MG63 (cell line): ENCODE measurements at places on chromosomes 6 and 20.

DNA sequence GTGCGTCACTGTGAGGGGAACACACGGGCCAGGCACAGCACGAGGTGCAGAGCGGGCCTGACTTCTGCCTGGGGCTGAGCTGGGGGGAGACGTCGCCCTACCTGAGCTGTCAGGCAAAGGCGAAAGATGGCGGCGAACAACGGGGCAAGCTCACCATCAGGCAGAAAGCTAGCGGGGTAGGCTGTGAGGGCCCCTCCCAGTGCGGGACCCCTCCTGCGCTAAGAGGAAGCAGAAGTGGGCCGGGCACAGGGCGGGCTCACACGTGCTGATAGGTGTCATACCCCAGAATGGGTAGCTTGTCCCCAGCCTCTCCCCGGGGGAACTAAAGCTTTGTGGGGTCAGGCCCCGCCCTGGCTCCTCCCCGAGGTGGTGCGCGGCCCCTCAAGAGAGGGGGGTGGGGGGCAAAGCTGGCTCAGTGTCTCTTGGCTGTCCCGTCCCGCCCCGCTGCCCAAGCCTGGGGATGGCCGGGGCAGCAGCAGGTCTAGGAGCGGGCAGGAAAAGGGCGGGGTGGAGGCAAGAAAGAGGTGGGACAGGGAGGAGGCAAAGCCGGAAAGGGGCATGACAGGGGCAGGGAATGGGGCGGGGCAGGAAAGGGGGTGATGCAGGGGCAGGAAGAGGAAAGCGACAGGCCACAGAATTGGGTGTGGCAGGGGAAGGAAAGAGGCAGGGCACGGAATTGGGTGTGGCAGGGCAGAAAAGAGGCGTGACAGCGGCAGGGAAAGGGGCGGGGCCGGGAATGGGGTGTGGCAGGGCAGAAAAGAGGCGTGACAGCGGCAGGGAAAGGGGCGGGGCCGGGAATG, 14.7 kb downstream of the UCKL1 start:
- DNase-seq: peak; percentile 46

- no peak for DNase-seq
Observed at GRCh38 chr20:18775633-18776032, 38.0 kb upstream of the SCP2D1 start.

- no peak for DNase-seq
Observed at GRCh38 chr6:22965889-22966288, 396.5 kb downstream of the HDGFL1 start.

DNA sequence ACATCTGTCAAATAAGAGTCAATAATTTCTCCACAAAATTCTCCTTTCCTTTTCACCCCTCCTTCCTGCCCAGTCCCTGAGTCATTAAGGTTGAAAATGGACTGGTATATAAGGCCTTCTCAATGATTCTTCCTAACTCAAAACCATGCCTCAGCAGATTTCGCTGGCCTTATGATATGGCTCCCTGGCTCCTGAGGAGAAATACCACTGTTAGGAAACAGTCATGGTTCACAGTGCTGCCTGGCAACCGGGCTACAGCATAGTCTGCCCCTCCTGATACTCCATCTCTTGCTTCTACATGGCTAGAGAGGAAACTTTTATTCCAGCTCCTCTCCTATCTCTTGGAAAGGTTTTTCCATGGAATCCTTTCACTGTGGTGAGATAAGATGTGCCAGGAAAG, 4.7 kb downstream of the UBE2J1 start:
- no peak for DNase-seq

- peak; percentile 39 for DNase-seq
Observed at GRCh38 chr6:96110878-96111277, 95.1 kb downstream of the FUT9 start.

DNA sequence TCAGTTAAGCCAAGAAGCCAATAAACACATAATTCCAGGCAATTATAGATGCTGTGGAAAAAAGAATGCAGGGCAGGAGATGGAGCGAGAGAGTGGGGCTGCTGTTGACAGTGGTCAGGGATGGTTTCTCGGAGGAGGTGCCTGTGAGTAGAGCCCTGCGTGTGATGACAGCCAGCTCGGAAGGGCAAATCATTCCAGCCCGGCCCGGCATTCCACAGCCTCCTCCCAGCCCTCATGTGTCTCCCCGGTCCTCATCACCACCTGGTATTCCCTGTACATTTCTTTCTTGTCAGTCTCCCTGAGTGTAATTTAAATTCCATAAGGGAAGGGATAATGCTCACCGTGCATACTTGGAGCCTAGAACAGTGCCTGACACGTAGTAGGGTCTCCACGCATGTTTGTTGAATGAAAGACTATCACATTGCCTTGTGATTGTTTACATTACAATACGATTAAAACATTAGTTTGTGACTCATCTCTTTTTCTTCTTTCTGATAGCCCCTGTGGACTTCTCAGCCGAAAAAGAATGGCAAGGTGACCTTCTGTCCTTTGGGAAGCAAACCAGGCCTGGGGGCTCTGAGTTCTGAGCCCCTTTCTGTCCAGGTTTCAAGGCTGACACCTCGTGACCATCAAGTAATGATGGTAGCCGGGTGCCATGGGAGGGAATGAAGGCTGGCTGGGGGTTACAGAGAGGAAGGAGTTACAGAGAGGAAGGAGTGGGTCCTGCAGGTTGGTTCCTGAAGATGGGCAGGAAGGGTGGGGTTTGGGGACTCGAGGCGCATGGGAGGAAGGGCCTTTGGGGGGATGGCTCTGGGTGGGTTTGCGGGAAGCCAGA, 379.5 kb upstream of the SULF2 start:
- DNase-seq: no peak

DNA sequence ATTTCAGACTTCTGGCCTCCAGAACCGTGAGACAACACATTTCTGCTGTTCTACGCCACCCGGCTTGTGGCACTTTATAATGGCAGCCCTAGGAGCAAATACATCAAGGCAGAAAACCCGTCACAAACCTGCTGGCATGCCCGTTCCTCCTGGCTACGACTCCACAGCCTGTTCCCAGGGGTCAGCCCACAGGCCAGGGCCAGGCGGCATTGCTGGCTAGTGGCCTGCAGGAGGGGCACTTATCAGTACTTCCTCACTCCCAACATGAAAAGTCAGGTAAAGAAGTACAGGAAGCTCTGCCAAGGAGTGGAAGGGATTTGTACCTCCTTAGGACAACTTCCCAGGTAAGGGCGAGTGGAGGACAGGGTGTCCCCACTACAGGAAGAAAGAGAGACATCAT, 223.1 kb upstream of the AGPAT4 start:
- no peak for DNase-seq

DNA sequence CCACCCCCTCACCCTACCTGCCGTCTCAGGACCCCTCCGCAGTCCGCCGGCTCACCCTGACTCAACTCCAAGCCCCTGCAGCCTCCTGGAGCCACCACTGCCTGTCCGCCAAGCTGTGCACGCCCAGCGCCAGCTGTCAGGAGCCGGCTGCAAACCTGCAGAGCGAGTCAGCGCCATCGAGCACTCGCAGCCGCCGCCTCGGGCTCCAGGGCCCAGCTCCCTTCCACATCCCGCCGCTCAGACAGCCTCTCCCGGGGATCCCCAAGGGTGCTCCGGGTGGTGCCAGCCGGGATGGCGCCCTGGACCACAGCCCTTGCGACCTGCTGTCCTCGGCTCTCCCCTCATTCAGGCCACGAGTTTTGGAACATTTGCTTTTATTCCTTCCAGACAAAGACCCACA, 4.3 kb downstream of the TNNC2 start:
- peak; percentile 65 for DNase-seq
